ENCODE measurements at places on chromosomes 1 and 21. TPM values are rescaled to one million over a fixed set of nuclear protein-coding genes. Genes with fewer than 3 reads are reported as not detected.

The KRTAP12-2 gene
- not detected for total RNA-seq

The SYTL1 gene
- total RNA-seq = 0.82 TPM

The SFN gene
- total RNA-seq = not detected

The B3GALT2 gene
- total RNA-seq = 7.6 TPM

The KRTAP13-2 gene
- not detected for total RNA-seq

The LCE1A gene
- total RNA-seq = not detected

The CCDC181 gene
- 0.90 TPM for total RNA-seq

The F3 gene
- 4.5 TPM for total RNA-seq

The C1orf185 gene
- total RNA-seq = not detected

The FCER1A gene
- total RNA-seq = not detected

The OR2T35 gene
- not detected for total RNA-seq

The RHBDL2 gene
- not detected for total RNA-seq

The ZNF683 gene
- not detected for total RNA-seq

The PLA2G2F gene
- not detected for total RNA-seq

The ANKRD13C gene
- total RNA-seq = 19.4 TPM

The ITSN1 gene
- total RNA-seq = 31.3 TPM

The CFAP74 gene
- not detected for total RNA-seq

DNA sequence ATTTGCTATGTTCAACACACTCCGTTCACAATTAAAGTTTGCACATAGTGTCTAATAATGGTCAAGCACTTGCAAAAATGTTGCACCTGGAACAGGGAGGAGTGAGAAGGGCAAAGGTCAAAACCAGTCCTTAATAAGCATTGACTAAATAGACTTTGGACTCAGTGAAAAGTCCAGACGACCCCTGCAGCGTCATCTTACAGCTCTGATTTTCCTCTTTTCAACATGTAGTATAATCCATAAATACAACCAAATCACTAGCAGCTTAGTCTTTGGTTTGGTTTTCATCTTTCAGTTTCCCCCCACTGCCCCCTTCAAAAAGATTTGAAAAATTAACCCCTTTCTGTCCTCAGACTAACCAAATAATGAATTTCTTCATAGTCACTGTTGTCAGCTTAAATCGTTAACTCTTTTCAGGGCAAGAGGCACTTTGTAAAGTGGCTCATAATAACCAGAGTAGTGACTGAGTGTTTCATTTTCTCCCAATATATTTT lies 290.3 kb downstream of the PTPRC start:
- DNase-seq = no peak

DNA sequence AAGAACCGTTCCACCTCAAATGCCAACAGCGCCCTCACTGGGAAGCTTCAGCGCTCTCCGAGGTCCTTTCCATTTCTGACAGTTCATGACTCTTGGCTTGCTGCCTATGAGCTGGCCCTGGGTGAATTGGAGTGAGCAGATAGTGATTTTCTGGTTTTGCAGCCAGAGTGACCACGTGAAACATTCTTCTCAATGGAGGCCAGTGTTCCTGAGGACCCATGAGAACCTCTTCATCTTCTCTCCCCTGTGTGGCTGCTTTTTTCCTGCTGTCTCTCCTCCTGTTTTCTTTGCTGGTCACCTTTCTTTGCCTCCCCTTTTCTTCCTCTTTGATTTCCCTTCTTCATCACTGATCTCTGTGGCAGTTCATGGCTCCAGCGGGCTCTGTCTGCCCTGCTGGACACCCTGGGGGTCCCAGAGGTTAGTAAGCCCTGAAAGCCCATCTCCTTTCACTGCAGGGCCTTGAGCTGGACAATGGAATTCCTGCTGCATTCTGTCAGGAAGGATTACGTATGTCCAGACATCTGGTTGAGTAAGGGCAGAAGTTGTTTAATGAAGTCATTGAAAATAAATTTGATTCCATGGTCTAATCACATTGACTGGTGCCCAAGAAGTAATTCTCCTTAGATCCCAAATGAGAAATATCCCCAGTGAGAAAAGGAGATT lies 29.9 kb downstream of the VASH2 start:
- DNase-seq = no peak

DNA sequence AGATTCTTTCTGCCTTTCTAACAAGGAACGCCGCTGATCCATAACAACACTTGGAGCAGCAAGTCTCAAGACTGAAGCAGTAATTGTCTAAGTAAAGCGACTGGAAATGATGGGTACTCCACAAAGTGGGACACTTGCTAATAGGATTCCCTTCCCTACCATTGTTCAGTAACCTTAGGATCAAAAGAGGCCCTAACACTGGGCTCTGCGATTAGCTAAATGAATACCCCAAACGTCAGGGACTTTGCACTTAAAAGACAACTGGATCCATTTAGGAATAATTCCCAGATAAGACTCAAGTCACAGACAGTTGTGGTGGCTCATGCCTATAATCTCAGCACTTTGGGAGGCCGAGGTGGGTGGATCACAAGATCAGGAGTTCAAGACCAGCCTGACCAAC lies 221.9 kb upstream of the FGGY start:
- no peak for DNase-seq

- no peak for DNase-seq
These were observed 17.7 kb upstream of the ZSCAN20 start for GRCh38 chr1:33454646-33455282.

GRCh38 chr1:43225168-43225567 lies 44.6 kb upstream of the TMEM125 start:
- no peak for DNase-seq

DNA sequence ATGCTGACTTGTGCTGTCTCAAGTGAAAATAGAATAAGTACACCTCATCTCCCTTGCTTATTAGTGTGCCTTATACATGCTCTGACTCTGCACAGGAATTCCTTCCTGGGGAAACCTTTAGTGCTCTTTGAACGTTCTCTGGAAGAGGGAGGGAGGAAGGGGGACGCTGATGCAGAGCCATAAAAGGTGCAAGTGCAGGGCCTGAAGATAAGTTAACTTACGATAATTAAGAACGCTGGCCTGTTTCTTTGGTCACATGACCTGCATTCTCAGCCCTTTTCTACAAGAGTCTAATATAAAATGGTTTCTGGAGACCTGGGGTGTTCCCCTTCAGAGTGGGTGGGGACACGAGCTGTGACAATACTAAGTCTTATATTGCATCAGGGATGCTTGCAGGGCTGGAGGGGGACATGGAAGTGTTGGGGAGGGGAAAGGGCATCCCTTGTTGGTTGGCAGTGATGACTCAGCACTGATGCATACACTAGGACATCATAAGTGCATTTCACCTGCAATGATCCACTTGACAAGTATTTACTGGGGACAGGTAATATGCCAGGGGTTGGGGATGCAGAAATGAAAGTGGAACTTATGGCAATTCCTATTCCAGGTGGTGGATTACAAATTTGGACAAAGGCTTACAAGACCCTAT lies 26.3 kb upstream of the KIAA0040 start:
- no peak for DNase-seq

DNA sequence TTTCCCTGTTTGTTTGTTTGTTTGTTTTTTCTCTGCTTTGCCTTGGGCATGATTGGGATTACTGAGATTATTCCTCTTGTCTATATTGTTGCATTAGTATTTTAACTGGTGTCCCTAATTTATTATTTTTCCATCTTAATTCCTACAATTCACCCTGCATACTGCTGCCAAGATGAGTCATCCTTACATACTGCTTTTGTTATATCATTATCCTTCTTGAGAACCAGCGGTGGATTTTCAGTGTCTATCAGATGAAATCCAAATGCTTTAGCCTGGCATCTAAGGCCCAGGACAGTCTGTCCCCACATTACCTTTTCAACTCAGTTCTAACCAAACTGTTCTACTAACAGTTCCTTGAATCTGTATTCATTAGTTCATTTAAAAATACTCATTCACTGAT lies 101.7 kb downstream of the OLFML2B start:
- DNase-seq = no peak

- no peak for DNase-seq
These were observed 42.3 kb upstream of the TTC22 start for GRCh38 chr1:54843449-54843848.

GRCh38 chr1:59288046-59288445 lies 8.8 kb upstream of the FGGY start:
- DNase-seq = no peak

GRCh38 chr1:204469304-204469703 lies 25.3 kb downstream of the PIK3C2B start:
- DNase-seq = peak; percentile 63

GRCh38 chr1:112717263-112717873 lies 2.2 kb upstream of the PPM1J start:
- no peak for DNase-seq

GRCh38 chr1:167711797-167712196 lies 10.0 kb upstream of the MPZL1 start:
- DNase-seq = no peak

- peak; percentile 51 for DNase-seq
These were observed 80.4 kb downstream of the KIF26B start for GRCh38 chr1:245235156-245235555.

GRCh38 chr1:204894606-204895005 lies 23.9 kb downstream of the NFASC start:
- DNase-seq = no peak

- no peak for DNase-seq
These were observed 12.1 kb upstream of the SELENBP1 start for GRCh38 chr1:151384584-151384983.

DNA sequence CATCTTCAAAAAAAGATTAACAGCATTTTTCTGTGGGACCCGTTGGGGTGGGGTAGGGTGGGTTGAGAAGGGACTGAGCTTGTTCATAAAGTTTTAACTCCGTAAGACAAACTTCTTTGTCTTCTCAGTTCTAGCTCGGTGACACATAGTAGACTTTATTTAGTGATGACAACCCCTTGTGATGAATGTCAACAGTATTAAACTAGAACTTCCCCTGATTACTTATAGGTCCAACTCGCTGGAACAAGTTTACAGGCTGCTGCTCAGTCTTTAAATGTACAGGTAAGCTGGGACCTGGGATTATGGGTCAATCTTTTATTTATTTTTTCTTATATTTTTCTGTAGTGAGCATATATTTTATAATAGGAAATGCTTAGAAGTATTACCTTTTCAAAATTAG lies 148.4 kb downstream of the CD247 start:
- DNase-seq = no peak

GRCh38 chr1:218377143-218377660 lies 32.1 kb downstream of the TGFB2 start:
- no peak for DNase-seq

DNA sequence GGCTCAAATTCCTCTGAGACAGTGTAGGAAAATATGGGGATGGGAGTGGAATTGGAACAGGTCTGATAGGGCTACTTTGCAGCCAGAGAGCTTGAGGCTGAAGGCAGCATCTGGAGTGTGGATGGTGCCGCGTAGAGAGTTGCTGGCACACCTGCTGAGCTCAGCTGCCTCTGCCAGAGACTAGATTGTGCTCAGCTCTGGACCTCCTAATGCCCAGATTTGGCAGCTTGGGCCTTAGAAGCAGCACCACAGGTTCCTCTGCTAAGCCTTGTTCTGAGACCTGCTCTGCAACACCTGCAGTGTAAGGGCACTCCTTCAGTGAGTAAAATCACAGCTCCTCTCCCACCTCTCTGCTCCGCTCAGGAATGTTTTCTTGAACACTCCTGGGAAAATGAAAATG lies 23.3 kb downstream of the ACOT11 start:
- DNase-seq = no peak

DNA sequence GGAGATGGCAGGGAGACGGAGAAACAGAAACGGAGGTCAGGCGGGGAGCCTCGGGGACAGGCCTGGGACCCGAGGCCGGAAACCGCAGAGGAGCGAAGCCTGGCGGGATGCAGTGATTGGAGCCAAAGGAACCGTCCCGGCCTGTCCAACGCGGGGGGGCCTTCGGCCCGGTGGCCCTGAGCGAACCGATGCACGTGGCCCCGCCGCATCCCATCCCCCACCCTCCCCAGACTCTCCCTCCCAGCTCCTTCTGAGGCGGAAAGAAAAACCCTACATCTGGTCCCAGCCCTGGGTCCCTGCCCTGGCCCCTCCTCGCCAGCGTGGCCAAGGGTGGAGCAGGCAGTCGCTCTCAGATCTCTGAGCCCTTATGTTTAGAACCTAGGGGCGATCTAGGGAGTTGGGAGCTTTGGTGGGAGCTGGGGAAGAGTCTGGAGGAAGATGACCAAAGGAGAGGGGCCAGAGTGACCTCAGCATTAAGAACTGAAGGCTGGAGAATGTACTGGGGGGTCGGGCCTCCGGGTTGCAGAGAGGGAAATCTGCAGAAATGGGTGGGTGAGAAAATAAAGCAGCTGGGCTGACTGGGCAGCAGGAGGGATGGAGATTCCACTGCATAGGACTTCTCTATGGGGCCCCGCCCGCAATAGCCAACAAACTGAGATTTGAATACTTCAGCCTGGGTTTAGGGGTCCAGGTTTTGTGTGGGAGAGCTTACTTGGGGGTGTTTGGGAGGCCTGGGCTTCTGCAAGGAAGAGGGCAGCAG lies 1.5 kb upstream of the CRABP2 start:
- no peak for DNase-seq

- no peak for DNase-seq
These were observed 364.6 kb upstream of the PROX1 start for GRCh38 chr1:213623064-213623581.

DNA sequence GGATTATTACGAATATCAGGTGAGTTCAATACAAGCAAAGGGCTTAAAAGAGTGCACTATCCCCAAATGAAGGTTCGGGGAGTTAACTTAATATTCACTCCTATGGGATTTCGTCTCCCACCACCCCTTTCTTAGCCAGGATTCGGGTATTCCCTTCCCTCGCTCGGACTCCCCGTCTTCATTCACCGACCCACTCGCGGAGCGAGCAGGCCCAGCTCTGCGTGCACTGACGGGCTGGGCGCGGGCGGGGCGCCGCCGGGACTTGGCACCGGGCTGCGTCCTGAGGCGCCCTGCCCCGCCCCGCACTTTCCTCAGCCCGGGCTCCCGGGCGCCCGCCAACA lies 7.7 kb upstream of the MPZL1 start:
- DNase-seq = no peak

- no peak for DNase-seq
These were observed 69.4 kb downstream of the LRRC8D start for GRCh38 chr1:89890085-89890752.

- no peak for DNase-seq
These were observed 104.5 kb downstream of the NGF start for GRCh38 chr1:115233598-115233997.

Data from chondrocyte (in vitro differentiated cells).